PC-3 (cell line): ENCODE measurements at places on chromosomes 6 and 20. TPM values are rescaled to one million over a fixed set of nuclear protein-coding genes. Genes with fewer than 3 reads are reported as not detected.

DNA sequence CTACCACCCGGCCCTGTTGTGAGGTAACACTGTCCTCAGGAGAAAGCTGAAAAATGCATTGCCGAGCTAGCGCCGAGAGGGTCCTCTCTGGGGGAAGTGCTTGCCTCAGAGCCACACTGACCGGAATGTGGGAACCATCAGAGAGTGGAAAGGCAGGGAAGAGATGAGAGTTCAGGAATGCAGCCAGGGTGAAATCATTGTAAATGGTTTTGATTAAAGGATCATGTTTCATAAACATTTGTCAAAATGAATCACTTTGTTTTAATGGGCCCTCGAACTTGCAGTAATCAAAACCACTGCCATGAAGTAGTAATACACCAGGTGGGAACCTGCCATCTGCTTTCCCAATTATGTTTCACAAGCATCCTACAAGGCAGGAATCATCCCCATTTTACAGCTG, 16.9 kb upstream of the IL17F start:
- no peak overlapping the region for H3K4me3 ChIP-seq
- H3K4me1 ChIP-seq: peaks cover 15% of the 10 kb centered on the region
- H3K36me3 ChIP-seq: peaks cover 50% of the 10 kb centered on the region
- H3K27ac ChIP-seq: no peak overlapping the region
- peak; percentile 57 for DNase-seq
- no peaks in the 10 kb centered on the region for H3K27me3 ChIP-seq

GRCh38 chr6:14544666-14545065, 427.1 kb downstream of the CD83 start:
- H3K27me3 ChIP-seq: no peaks in the 10 kb centered on the region
- H3K36me3 ChIP-seq: no peaks in the 10 kb centered on the region
- no peak overlapping the region for H3K27ac ChIP-seq
- DNase-seq: no peak
- no peak overlapping the region for H3K4me3 ChIP-seq

DNA sequence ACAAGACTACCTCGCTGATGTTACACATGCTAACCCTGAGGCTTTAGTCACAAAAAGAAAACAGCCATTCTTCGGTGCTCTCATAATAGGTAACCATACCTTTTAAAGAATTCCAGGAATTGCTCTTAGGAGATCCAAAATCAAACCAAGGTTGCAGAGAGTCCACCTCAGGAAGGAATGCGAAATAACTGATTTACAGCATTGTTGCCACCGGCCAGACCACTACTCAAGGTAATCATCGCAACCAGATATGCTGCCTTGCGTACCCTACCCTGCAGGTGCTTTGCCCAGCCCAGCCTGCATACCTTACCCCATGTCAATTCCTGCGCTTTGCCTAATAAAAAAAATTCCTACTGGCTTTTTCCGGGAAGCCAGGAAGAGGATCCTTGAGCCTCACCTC, 27.0 kb downstream of the NUP153 start:
- no peak overlapping the region for H3K27ac ChIP-seq
- peaks cover 28% of the 10 kb centered on the region for H3K36me3 ChIP-seq
- no peak overlapping the region for H3K4me3 ChIP-seq
- no peak for DNase-seq

GRCh38 chr6:159999240-159999671, 30.4 kb downstream of the IGF2R start:
- H3K36me3 ChIP-seq: 0 out of 2 replicates have a peak, but pooled peaks cover 9% of the 10 kb centered on the region
- no peaks in the 10 kb centered on the region for H3K4me1 ChIP-seq
- H3K27ac ChIP-seq: no peak overlapping the region
- H3K27me3 ChIP-seq: no peaks in the 10 kb centered on the region
- H3K4me3 ChIP-seq: no peak overlapping the region

GRCh38 chr6:27679964-27680694, 207.2 kb upstream of the ZNF184 start:
- H3K27me3 ChIP-seq: no peaks in the 10 kb centered on the region
- H3K4me1 ChIP-seq: no peaks in the 10 kb centered on the region
- no peak for DNase-seq
- no peaks in the 10 kb centered on the region for H3K36me3 ChIP-seq
- H3K27ac ChIP-seq: no peak overlapping the region

DNA sequence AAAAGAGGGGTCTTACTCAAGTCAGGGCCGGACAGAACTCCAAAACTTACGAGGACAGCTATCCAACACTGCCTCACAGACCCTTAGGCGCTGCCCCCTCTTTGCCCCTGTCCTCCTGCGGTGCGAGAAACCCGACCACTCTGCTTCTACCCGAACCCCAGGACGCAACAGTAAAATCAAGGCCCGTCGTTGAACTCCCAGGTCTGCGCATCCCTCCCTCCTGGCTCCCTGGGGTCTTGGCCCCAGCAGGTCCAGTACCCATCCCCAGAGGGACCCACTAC, 6.4 kb downstream of the OLIG3 start:
- H3K4me1 ChIP-seq: no peaks in the 10 kb centered on the region
- H3K27ac ChIP-seq: no peak overlapping the region
- DNase-seq: no peak
- peaks cover 48% of the 10 kb centered on the region for H3K27me3 ChIP-seq
- no peak overlapping the region for H3K4me3 ChIP-seq

DNA sequence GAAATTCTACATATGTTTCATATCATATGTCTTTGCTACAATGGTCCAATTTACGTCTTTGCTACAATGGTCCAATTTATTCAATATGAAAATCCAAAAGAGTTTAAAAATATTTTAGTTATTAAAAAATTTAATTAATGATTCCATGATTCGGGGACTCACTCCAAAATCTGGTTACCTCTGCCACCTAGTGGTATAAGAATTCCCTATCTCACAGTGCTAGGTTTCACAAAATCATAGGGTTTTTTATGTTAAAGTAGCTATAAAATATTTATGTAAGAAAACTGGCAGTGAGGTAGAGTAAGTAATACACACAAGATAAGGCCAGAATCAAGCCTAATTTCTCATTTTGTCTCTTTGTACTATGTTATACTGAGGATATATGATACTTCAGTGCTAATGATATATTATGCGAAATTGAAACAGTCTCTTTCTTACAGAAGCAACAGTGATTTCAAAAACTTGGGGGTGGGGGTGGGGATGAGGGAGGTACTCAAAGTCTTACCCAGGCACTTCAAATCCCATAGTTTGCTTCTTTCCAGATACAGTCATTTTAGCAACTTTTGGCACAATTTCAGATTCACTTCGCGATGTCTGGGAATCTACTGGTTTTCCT, 52.3 kb downstream of the HBS1L start:
- H3K27me3 ChIP-seq: no peaks in the 10 kb centered on the region
- peak; percentile 49 for DNase-seq
- no peak overlapping the region for H3K4me3 ChIP-seq
- no peaks in the 10 kb centered on the region for H3K4me1 ChIP-seq
- no peak overlapping the region for H3K27ac ChIP-seq

GRCh38 chr20:4571759-4572531, 149.8 kb upstream of the PRND start:
- H3K4me1 ChIP-seq: peaks cover 23% of the 10 kb centered on the region
- DNase-seq: peak; percentile 52
- no peaks in the 10 kb centered on the region for H3K27me3 ChIP-seq
- no peaks in the 10 kb centered on the region for H3K36me3 ChIP-seq
- 0 out of 2 replicates have a peak overlapping the region, but pooled peaks have one; percentile 8 for H3K27ac ChIP-seq
- no peak overlapping the region for H3K4me3 ChIP-seq

MACROD2 gene
- 3.1 and 11.5 TPM in 2 replicates for total RNA-seq

PTCHD4 gene
- total RNA-seq: not detected in 2 replicates
